ENCODE measurements at places on chromosomes 7 and 10.

DNA sequence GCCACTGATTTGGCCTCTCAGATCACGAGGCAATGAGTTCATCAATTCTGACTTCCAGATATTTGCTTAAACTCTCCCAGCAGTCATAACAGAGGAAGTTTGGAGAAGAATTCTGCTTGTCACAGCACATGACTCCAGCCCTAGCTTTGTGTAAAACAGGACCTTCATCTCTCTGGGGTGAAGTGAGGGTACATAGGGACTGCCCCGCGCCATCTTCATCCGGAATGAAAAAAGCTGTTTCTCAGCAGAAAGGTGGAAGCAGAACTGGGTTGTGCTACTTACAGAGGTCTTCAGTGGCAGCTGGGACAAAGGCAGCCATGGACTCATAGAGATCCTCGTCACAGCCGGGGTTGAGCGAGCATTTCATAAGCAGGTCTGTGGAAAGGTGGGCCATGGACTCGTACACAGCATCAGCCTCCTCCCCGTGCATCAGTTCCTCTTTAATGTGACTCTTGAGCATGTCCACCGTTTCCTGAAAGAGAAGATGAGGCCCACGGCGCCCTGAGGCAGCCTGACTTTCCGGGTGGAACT, 58.4 kb upstream of the TM9SF3 start:
- DNase-seq = no peak

GRCh38 chr10:78450807-78451485, 417.3 kb downstream of the RPS24 start:
- DNase-seq = no peak

DNA sequence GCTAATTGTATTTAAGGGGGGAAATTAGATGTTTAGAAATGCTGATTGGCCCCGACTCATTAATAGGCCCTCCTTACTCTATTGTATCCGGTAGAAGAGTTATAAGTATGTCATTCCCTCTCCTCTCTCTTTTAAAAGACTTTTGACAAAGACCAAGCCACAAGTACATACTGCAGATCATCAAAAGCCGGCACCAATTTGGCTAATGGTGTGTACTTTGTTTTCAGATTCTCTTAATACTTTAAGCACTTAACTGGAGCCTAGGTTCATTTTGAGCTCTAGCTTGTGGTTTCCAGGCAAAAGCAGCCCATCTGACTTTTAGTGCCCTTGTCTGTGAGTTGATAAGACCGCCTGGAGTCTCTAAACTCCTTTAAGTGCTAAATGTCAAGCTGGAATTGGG, 210.0 kb upstream of the LYZL1 start:
- no peak for DNase-seq

DNA sequence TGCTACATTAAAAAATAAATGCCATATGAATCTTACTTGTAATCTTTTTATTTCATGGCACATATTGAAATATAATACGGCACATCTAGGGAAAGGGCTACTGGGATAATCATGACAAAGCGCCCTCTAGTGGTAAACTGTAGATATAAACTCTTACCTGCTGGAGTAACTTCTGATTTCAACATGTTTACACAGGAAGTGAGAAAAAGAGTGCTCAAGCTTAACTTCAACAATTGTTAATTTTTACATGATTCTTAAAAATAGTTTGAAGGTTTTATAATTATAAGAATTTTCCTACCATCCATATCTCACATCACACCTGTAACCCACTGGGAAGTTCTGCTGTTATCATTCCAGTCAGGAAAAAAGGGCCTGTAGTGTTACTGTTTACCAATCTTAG, 2.0 kb upstream of the HEPACAM2 start:
- DNase-seq = peak; percentile 16

DNA sequence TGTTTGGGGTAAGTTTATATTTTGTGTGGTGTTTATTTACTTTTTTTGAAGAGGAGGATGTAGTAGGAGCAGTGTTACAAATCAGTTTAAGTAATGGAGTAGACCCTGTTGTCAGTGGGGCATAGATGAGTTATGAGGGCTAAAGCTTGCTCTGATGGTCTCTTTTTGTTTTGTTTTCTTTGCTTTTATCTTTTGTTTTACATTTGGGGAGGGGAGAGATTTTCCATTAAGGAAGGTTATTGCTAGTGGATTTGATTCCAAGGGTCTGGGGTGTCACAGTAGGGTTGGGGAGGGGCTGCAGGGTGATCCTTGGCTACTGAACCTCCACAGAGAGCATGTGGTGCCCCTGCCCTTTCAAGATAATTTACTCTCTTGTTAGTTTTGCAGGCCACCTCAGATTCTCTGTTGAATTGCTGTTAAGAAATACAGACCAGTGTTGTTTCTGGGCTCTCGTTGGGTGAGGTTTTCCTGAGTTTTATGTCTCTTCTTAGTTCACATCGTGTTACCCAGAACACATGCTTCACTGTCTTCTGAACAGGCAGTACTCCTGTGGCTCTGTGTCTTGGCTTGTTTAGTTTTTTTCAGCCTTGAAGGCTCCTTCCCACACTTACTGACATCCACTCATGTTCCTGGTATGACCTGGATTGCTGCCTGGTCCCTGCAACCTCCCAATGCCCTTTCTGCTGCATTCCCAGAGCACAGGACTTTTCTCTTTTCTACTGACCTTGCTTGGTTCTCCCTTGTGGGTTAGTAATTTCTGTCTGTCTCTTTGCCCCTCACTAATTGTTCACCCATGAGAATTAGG, 4.2 kb downstream of the KIFBP start:
- no peak for DNase-seq

DNA sequence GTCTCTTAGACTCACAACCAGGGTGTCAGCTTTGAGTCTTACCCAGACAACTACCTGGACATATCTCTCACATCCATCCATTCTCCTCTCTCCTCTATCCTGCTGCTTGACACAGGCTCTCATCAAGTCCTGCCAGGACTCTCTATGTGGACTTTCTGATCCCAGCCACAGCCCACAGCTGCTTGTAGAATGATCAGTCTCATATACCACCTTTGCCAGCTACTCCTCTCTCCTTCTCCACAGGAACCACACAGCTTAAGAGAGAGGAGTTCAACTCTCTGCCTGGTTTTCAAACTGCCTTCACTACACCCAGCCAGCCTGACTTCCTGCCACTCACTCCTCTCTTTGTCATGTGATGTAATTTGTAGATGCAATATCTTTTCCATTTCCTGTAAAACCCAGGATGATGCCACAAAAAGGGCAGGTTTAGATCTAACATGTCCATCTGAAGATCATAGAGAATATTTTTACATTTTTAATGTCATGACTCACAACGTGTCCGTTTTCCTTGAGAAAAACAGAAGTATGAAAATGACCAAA, 154.0 kb downstream of the RAB11FIP2 start:
- DNase-seq = no peak

DNA sequence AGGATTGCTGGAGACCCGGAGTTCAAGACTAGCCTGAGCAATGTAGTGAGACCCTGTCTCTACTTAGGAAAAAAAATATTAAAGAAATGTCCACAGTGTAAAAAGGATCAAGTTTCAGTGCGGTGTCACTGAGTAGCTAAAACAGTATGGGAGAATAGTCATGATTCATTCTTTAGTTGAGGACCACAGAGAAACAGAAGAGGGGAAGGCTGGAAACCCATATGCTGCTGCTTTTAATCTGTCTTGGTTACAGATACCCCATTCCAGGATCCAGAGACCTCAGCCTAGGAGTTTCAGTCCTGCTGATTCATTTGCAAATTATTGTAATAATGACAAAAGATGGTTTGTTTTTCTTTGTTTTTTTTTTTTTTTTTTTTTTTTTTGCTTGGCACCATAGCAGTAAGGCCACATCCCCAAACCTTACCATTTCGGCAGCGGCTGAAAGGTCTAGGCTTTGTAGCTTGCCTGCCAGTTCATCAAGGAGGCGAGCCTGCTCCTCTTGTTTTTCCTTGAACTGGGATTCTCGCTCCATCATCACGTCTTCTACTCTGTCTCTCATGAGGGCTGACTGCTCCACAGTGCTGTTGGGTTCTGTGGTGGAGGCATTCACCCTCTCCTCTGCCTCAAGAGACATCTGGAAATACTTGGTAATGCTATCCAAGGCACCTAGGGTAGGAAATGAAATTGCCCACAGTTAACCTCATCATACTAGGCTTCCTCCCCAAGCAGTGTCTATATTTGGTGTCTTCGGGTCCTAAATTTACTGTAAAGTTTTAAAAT, 44.2 kb downstream of the DLD start:
- DNase-seq = no peak

DNA sequence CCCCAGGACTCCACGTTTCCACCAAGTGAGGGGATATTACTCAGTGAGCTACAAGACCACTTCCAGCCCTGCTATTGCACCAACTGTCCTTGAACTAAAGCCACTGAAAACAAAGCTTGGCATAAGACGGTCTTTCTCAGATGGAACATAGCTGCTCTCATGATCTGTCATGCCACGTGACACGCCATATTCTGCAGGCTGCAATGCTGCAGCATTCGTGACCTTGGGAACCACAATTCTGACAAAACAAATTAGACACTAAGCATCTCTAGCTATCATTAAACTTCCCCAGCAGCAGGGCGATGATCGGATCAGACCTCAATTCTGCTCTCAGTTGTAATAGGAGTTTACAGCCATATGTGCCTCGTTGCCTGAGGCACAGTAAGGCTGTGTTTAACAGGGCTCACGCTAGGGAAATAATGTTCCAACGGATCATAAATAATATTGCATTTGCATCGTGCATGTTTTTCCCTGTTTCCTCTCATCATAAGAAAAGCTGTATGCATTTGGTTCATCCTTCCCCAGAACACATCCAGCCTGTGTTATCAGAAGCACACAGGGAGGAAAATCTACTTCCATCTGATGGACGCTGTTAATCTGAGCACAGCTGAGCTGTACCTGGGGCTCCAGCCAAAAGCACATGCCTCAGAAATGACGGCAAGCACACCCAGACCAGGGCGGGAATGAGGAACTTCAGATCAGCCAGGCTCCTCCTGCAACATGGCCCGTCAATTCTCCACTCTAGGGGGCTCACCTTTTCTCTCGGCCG, 38.6 kb upstream of the CNPY1 start:
- DNase-seq = no peak

GRCh38 chr10:132511121-132512051, 26.2 kb upstream of the INPP5A start:
- no peak for DNase-seq

DNA sequence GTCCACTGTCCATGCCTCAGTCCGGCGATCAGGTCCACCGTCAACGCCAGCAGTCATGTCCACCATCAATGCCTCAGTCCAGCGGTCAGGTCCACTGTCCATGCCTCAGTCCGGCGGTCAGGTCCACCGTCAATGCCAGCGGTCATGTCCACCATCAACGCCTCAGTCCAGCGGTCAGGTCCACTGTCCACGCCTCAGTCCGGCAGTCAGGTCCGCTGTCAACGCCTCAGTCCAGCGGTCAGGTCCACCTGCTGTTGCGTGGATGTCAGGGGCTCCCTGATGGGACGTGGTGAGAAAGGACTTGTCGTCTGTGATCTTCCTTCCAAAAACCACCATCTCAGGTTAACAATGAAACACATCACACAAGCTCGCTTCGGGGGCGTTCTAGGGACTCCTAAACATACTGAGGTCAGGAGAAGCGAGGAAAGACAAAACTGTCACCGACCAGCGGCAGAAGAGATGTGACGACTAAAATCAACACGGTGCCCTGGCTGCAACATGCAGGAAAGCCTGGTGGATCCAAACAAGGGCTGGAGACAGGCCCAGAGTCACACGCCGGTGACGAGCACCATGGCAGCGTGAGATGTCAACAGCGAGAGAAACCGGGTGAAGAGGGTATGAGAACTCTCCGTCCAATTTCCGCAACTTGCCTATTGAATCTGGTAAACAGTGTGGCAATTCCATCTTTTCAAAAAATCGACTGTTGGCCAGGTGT, 264.2 kb downstream of the MAD1L1 start:
- no peak for DNase-seq

- DNase-seq = no peak
Measured at GRCh38 chr10:70359017-70359550, 23.3 kb downstream of the LRRC20 start.

- DNase-seq = no peak
Measured at GRCh38 chr10:78889536-78890063, 179.2 kb upstream of the ZMIZ1 start.

DNA sequence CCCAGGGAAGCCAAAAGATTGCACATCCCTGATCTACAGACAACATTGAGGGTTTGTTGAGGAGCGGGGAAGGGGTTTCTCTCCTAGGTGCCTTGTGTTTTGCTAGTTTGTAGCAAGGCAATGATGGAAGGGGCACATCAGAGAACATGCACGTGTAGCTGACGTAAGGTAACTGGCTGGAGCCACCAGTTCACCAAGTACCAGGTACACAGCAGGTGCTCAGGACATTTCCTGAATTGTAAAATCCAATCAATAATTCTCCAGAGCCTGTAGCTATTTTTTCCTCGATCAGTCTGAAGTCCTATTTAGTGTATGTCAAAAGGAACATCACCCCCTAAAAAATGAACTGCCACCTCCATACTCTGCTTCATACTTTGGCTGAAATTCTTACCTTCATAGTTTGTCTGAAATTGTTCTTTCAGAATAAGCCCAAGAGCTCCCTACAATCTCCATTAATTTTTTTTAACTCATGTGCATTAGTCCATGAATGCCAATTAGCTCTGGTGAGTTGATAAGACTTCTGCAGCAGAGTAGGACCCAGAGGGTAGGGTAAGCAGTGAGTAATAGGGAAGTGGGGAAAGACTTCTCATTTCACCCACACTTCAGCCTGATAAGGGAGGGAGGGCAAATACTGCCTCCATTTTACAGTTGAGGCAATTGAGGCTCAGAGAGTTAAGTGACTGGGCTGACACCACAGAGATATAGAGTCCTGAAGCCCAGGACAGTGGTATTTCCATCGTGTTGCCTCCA, 36.0 kb upstream of the SLC26A3 start:
- no peak for DNase-seq

- no peak for DNase-seq
Measured at GRCh38 chr7:32393861-32394260, 96.3 kb downstream of the LSM5 start.

- no peak for DNase-seq
Measured at GRCh38 chr7:74226633-74227032, 16.8 kb downstream of the LAT2 start.

DNA sequence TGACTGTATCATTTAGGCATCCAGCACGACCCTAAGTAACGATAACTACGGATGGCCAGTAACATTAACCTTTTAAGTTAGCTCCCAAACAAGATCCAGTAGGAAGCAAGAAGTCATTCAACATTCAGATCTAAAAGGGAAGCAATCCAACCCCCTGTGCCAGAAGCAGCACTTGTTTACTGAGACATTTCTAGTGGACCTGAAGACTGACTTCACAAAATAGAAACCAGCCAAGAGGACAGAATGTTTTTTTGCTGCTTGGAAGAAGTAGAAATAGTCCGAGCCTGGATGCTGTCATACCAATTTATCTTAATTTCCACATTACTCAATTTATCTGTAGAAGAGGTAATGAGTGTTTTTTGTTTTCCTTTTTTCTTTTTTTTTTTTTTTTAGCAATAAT, 88.0 kb upstream of the CTTNBP2 start:
- no peak for DNase-seq

GRCh38 chr7:45578022-45578421, 3.9 kb downstream of the ADCY1 start:
- DNase-seq = no peak

- no peak for DNase-seq
Measured at GRCh38 chr7:140981951-140982350, 32.8 kb downstream of the MRPS33 start.

GRCh38 chr7:127618775-127619174, 833 bp upstream of the PAX4 start:
- DNase-seq = no peak

Measured in CD4-positive, alpha-beta T cell treated with Interleukin-17A for 4 hours (primary cell).